ENCODE measurements at places on chromosomes 7 and 10. TPM values are rescaled to one million over a fixed set of nuclear protein-coding genes. Genes with fewer than 3 reads are reported as not detected.

GRCh38 chr10:23516530-23516929, 77.7 kb downstream of the OTUD1 start:
- H3K4me1 ChIP-seq = no peaks in the 10 kb centered on the region
- DNase-seq = no peak
- H3K4me3 ChIP-seq = no peak overlapping the region
- H3K36me3 ChIP-seq = no peaks in the 10 kb centered on the region

ZNF365 gene
- polyA plus RNA-seq = 1.3 TPM

DNA sequence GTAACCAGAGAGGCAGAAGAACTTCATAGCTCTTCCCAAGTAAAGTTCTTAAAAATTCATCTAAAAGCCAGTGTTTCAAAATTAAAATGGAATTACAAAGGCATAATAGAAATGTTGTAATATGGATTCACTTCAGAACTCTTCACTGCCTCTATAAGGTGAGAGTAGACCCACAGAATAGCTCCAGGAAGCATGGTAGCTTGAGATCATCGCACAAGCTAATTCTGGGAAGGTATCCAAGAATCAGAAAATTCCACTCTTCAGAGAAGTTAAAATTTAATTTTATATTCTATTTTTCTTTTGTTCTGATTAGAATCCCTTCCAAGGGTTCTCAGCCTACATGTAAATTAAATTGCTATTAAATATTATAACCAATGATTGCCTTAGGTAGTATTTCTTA, 1.5 kb upstream of the DHX32 start:
- no peaks in the 10 kb centered on the region for H3K4me1 ChIP-seq
- no peak overlapping the region for H3K4me3 ChIP-seq
- DNase-seq = no peak
- H3K36me3 ChIP-seq = no peaks in the 10 kb centered on the region
- H3K27ac ChIP-seq = no peak overlapping the region

GRCh38 chr7:14937581-14937980, 35.0 kb upstream of the DGKB start:
- H3K4me1 ChIP-seq = no peaks in the 10 kb centered on the region
- no peak for DNase-seq
- H3K27me3 ChIP-seq = no peaks in the 10 kb centered on the region
- H3K36me3 ChIP-seq = no peaks in the 10 kb centered on the region
- H3K27ac ChIP-seq = no peak overlapping the region

MAGI2 gene
- 3.7 TPM for polyA plus RNA-seq

- H3K4me1 ChIP-seq = no peaks in the 10 kb centered on the region
- H3K27me3 ChIP-seq = no peaks in the 10 kb centered on the region
- no peak overlapping the region for H3K27ac ChIP-seq
- H3K36me3 ChIP-seq = no peaks in the 10 kb centered on the region
Observed at GRCh38 chr7:19752020-19752419, 21.4 kb downstream of the TMEM196 start.

DNA sequence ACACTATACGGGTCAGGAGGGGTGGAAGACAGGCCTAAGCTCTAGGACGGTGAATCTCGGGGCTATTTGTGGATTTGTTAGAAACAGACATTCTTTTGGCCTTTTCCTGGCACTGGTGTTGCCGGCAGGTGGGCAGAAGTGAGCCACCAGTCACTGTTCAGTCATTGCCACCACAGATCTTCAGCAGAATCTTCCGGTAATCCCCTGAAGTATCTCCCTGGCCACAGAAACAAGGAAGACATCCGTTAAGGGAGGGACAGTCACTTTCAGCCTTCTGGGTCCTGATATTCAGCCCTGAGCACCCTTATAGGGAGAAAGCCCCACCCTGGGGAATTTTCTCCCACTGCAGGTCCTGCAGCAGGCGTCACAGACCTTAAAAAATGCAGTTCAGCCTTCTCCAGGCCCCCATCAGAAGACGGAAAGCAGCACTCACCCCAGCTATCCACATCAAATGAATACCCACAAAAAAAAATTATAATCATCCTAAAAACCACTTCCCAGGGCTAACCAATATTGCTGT, 23.2 kb downstream of the PLAC9 start:
- DNase-seq = peak; percentile 32
- H3K4me1 ChIP-seq = peaks cover 11% of the 10 kb centered on the region
- no peaks in the 10 kb centered on the region for H3K27me3 ChIP-seq
- peak overlapping the region; percentile 83 for H3K27ac ChIP-seq
- H3K4me3 ChIP-seq = no peak overlapping the region
- peaks cover 3% of the 10 kb centered on the region for H3K36me3 ChIP-seq

Measured in aorta (tissue), 5 donors.